MM.1S (cell line): ENCODE measurements at places on chromosomes 1 and 21.

DNA sequence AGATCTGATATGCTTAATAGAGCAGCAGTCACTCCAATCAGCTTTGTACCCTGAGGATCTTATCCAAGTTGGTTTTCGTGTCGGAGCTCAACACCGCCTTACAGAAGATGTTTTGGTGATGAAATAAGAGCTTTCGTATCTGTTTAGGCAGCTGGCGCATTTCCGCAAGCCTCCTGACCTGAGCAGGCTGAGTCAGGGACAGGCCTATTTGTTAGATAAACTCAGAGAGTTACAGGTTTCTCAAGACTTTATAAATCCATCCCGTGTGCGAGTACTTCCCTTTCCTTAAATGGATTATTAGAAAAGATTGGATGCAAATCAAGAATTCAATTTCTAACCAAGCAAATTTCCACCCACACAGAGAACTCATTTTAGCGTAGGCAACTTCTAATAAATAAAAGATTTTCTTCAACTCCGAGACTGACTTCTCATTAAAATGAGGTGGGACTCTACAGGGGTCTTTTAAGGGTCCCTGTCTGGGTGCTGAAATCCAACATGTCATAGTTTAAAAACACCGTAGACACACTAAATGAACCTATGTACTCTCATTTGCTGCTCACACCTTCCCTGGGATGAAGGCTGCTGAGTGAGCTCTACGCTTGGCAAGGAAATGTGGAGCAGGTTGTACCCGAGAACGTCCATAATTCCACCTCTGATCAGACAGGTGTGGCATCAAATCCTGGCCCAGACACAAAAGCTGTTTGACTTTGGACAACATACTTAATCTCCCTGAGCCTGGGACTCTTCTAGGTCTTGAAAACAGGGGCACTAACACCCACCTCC, 106.9 kb upstream of the F3 start:
- no peak overlapping the region for H3K4me3 ChIP-seq
- no peaks in the 10 kb centered on the region for H3K27me3 ChIP-seq
- no peak for DNase-seq
- no peaks in the 10 kb centered on the region for H3K36me3 ChIP-seq

GRCh38 chr1:218673170-218673569, 328.0 kb downstream of the TGFB2 start:
- no peak for DNase-seq
- no peaks in the 10 kb centered on the region for H3K4me1 ChIP-seq
- no peaks in the 10 kb centered on the region for H3K27me3 ChIP-seq
- no peak overlapping the region for H3K4me3 ChIP-seq
- no peak overlapping the region for H3K27ac ChIP-seq

- no peak for DNase-seq
- H3K4me3 ChIP-seq, result no peak overlapping the region
- no peak overlapping the region for H3K27ac ChIP-seq
- peaks cover 8% of the 10 kb centered on the region; the same call in 1 of the 2 replicates for H3K27me3 ChIP-seq
- H3K4me1 ChIP-seq, result no peaks in the 10 kb centered on the region
These were observed 46.4 kb downstream of the WNT9A start for GRCh38 chr1:227901239-227901905.

DNA sequence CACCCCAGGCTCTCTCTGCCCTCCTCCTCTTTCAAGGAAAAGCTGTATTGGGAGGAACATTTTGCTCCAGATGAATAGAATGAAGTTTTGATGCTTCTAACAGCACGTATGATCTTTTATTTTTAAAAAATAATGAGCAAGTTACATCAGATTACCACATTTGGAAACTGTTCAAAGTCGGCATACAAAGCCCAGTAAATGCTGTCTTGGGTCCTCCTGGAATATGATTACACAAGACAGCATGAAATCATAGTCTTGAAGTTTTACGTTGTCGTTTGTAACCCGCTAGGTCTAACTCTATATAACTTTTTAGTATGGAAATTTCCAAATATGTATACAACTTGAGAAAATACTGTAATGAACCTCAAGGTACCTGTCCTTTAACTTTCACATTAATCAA, 385.6 kb downstream of the HLX start:
- no peaks in the 10 kb centered on the region for H3K27me3 ChIP-seq
- 0 out of 2 replicates have a peak, but pooled peaks cover 3% of the 10 kb centered on the region for H3K4me1 ChIP-seq
- no peaks in the 10 kb centered on the region for H3K36me3 ChIP-seq
- no peak overlapping the region for H3K4me3 ChIP-seq
- H3K27ac ChIP-seq, result no peak overlapping the region

- H3K27ac ChIP-seq, result no peak overlapping the region
- no peaks in the 10 kb centered on the region for H3K27me3 ChIP-seq
- H3K4me1 ChIP-seq, result peaks cover 7% of the 10 kb centered on the region; the same call in 1 of the 2 replicates
- no peaks in the 10 kb centered on the region for H3K36me3 ChIP-seq
- no peak overlapping the region for H3K4me3 ChIP-seq
These were observed 7.6 kb upstream of the C1orf21 start for GRCh38 chr1:184379111-184379752.

- H3K27me3 ChIP-seq, result no peaks in the 10 kb centered on the region
- no peaks in the 10 kb centered on the region for H3K36me3 ChIP-seq
- no peak overlapping the region for H3K4me3 ChIP-seq
- no peak for DNase-seq
These were observed 142.6 kb downstream of the SMYD3 start for GRCh38 chr1:246364415-246364941.

GRCh38 chr21:42942244-42942643, 16.8 kb upstream of the ERVH48-1 start:
- H3K4me3 ChIP-seq, result no peak overlapping the region
- H3K27ac ChIP-seq, result no peak overlapping the region
- no peaks in the 10 kb centered on the region for H3K36me3 ChIP-seq
- DNase-seq, result no peak
- no peaks in the 10 kb centered on the region for H3K27me3 ChIP-seq

DNA sequence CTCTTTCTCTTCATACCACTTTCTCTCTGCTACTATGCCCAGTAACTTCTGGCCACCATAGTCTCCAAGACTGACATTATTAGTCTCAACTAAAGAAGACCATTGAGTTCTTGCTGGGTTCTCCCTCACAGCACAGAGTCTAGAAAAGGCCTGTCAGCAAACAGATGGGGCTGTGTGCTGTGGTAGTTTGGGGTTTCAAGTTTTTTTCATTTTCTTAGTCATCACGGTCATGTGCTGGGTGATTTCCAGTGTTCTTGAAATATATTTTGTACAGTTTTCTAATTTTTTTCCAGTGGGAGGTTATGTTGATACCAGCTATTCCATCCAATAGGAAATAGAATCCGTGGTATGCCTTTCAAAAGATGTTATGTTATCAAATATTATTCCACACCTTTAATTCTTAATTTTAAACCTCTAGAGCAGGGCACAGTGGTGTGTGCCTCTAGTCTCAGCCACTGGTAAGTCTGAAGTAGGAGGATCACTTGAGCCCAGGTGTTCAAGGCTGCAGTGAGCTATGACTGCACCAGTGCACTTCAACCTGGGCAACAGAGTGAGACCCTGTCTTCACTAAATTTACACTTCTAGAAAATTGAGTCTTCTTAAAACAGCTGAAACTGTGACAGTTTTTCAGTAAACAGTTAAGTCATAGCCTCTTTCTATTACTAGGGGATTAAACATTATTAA, 8.3 kb downstream of the CFHR2 start:
- H3K36me3 ChIP-seq, result no peaks in the 10 kb centered on the region
- peak overlapping the region; percentile 38; the same call in 1 of the 2 replicates for H3K27ac ChIP-seq
- no peaks in the 10 kb centered on the region for H3K27me3 ChIP-seq
- no peak overlapping the region for H3K4me3 ChIP-seq
- H3K4me1 ChIP-seq, result peaks cover 10% of the 10 kb centered on the region

DNA sequence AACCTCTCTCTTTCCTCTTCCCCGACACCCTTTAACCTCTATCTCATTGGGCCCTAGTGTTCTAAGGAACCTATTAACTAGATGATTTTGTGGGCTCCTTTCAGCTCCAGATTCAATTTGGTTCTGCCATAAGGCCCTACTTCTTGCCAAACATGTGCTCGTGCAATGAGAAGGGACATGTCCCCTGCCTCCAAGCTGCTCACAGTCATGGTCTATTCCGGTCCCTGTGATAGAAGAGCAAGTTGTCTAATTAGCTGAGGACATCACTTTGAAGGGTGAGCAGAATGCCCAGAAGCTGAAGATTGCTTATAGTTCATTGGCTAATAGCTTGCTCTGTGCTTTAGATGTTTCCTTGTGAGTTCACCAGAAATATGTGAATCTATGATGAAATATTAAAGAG, 76.2 kb downstream of the ZNF648 start:
- no peaks in the 10 kb centered on the region for H3K36me3 ChIP-seq
- no peak for DNase-seq
- H3K4me1 ChIP-seq, result no peaks in the 10 kb centered on the region
- H3K27me3 ChIP-seq, result no peaks in the 10 kb centered on the region
- H3K4me3 ChIP-seq, result no peak overlapping the region

- H3K36me3 ChIP-seq, result no peaks in the 10 kb centered on the region
- H3K27me3 ChIP-seq, result peaks cover 100% of the 10 kb centered on the region
- no peaks in the 10 kb centered on the region for H3K4me1 ChIP-seq
- H3K4me3 ChIP-seq, result no peak overlapping the region
- H3K27ac ChIP-seq, result no peak overlapping the region
- DNase-seq, result no peak
These were observed 3.5 kb upstream of the TFF1 start for GRCh38 chr21:42369821-42370220.

DNA sequence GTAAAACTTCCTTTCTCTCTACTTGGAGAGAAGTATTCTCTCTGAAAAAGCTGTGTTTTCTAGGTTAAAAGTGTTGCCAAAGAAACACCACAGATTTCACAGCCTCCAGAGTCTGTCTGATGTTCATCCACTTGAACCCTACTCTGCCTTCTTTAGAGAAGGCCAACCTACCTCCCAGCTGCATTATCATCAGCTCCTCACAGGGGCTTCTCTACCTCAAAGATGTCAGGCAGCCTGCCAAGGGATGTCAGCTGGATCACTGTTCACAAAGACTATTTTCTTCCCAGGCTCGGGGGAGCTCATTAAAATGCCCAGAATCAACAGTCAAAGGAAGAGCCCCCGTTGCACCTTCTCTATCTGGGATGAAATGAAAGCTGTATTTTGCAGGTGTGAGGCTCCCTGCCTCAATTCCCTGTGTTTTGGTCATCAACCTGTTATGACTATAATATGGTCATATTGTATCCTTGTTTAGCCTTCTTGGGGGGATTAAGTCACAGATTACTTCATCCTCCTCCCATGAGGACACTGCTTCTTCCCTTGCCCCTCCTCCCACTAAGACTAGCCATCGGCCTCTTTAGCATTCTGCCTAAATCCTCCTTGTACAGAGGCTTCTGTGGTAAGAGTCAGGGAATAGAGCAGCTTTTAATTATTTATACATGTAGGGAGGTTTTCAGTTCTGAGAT, 25.7 kb downstream of the ANGPTL7 start:
- DNase-seq, result no peak
- H3K27me3 ChIP-seq, result no peaks in the 10 kb centered on the region
- H3K27ac ChIP-seq, result no peak overlapping the region
- H3K4me1 ChIP-seq, result no peaks in the 10 kb centered on the region
- peaks cover 11% of the 10 kb centered on the region; the same call in 1 of the 2 replicates for H3K36me3 ChIP-seq
- H3K4me3 ChIP-seq, result no peak overlapping the region

DNA sequence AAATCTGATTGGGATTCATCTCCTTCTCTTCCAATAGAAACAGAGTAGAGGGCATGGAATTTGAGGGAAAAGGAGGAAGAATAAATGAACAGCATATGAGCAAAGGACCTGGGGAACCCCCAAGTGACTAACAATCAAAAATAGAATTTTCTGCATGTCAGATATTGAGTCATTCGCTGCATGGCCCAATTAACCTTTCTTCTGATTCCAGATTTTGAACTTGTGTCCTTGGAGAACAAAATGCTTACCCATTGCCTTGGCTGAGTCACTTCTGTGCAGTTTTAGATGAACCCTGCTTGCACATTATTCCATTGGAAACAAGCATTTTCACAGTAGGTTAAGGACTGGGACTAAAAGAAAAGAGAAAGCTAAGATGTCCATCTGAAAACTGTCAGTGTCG, 390.5 kb downstream of the ST6GALNAC3 start:
- DNase-seq, result no peak
- H3K27ac ChIP-seq, result no peak overlapping the region
- no peaks in the 10 kb centered on the region for H3K4me1 ChIP-seq
- no peaks in the 10 kb centered on the region for H3K36me3 ChIP-seq
- H3K4me3 ChIP-seq, result no peak overlapping the region

GRCh38 chr1:233490488-233490887, 123.4 kb upstream of the KCNK1 start:
- H3K36me3 ChIP-seq, result no peaks in the 10 kb centered on the region
- no peaks in the 10 kb centered on the region for H3K27me3 ChIP-seq
- no peak for DNase-seq
- no peak overlapping the region for H3K4me3 ChIP-seq
- peak overlapping the region; percentile 61; the same call in 1 of the 2 replicates for H3K27ac ChIP-seq
- peaks cover 35% of the 10 kb centered on the region for H3K4me1 ChIP-seq

DNA sequence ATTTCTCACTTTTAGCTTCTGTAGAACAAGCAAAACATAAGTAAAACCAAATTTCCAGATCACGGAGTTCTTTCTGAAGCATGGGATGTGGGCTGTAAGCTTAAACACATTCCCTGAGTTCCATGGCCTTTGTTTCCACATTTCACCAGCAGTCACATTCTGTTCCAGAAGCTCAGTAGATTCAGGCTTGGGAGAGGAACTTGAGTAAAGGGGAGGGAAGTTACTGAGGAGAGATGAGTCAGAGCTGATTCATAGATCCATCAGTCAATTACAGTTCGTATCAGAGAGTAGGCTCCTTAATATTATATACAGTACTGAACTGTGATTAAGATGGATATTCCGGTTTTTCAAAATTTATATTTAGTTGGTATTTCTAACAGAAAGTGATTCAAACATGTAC, 614.3 kb downstream of the NCAM2 start:
- no peak overlapping the region for H3K27ac ChIP-seq
- no peaks in the 10 kb centered on the region for H3K36me3 ChIP-seq
- DNase-seq, result no peak
- no peaks in the 10 kb centered on the region for H3K27me3 ChIP-seq
- no peaks in the 10 kb centered on the region for H3K4me1 ChIP-seq
- no peak overlapping the region for H3K4me3 ChIP-seq

DNA sequence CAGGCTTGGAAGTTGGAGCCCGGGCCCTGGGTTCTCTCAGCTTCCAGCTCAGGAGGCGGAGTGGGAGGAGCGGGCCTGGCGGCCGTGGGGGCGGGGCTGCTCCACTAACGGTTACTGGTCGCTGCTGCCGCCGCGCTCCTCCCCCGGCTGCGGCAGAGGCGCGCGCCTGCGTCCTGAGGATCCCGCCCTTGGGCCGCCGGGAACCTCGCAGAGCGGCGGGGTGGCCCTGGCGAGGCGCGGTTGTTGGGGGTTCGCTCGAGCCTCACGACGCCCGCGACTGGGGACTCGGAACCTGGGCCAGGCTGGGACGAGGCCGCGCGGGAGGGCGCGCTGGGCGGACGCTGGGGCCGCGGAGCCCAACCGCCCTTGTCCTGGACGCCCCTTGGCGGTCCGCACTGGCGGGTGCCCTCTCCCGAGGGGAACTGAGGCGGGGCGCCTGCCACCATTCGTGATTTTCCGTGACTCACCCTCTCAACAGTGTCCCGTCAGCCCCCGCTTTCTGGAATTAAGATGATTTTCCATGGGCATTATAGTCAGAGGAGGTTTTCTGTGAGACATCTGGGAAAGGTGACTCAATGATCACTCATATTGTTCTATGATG, 34.1 kb downstream of the OR2G3 start:
- no peak overlapping the region for H3K27ac ChIP-seq
- no peaks in the 10 kb centered on the region for H3K27me3 ChIP-seq
- H3K36me3 ChIP-seq, result no peaks in the 10 kb centered on the region
- H3K4me3 ChIP-seq, result no peak overlapping the region
- no peaks in the 10 kb centered on the region for H3K4me1 ChIP-seq

GRCh38 chr1:25091658-25092057, 140.6 kb downstream of the SYF2 start:
- no peaks in the 10 kb centered on the region for H3K27me3 ChIP-seq
- no peak for DNase-seq
- no peaks in the 10 kb centered on the region for H3K36me3 ChIP-seq
- H3K27ac ChIP-seq, result no peak overlapping the region
